Naive thymus-derived CD8-positive, alpha-beta T cell (primary cell): ENCODE measurements at places on chromosomes 7 and 10.
A peak's percentile ranks its signal among the peaks of the same experiment; 100 is the strongest.

GRCh38 chr10:93080350-93081046 lies 6.8 kb downstream of the CYP26A1 start:
- peak; percentile 34 for DNase-seq

DNA sequence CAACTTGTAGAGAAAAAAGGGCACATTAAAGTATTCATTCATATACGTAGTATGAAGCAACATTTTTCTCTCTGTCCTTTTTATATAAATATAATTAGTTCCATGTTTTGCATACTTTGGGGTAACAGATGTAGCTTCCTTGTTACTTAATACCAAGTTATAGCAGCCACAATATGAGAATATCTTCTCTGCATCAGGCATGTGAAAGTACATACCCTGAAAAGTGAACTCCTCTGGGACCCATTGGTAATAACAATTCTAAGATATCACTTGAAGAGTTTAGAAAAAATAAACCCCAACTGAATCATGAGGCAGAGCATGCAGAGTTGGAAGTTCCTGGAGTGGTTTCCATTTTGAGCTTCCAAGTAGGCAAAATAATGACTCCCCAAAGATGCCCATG lies 2.4 kb upstream of the CRPPA start:
- DNase-seq, result no peak

DNA sequence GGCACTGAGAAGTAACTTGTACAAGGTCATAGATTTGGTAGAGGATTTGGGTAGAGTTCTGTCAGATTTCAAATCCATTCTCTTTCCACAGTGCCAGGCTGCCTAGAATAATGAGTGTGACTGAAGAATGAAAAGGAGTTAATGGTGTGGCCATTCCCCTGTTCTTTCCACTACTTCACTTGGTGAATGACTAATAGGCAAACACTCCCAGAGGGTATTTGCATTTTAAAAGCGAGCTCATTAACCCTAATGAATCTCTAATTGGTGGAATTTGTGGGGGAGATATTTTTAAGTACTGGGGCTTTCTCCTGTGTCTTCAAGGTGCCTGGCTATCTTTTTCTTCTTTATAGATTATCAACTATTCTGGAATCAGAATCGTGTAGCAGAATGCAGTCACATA lies 74.8 kb upstream of the RPA3 start:
- DNase-seq, result no peak

GRCh38 chr10:117699436-117700075 lies 157.0 kb downstream of the EMX2 start:
- DNase-seq, result no peak

GRCh38 chr7:2940466-2940865 lies 96.4 kb upstream of the GNA12 start:
- DNase-seq, result no peak

DNA sequence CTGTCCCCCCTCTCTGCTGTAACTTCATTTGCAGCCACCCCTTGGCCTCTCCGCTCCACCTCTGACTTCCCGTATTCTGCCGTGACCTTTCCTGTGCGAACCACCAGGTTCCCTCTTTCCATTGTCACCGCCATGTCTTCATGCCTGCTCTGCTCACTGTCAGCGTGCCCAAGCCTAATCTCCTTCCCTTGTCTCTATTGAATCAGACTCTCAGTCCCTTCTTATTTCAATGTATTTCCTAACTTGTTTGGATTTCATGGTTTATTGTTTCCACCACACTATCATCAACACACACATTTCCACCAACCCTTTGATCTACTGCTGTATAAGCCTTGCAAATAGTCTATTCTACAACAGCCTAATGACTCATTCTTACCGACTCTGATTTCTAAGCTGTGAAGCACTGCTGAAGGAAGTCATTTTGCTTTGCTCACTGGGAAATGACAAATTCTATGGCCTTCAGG lies 30.0 kb upstream of the INHBA start:
- no peak for DNase-seq

DNA sequence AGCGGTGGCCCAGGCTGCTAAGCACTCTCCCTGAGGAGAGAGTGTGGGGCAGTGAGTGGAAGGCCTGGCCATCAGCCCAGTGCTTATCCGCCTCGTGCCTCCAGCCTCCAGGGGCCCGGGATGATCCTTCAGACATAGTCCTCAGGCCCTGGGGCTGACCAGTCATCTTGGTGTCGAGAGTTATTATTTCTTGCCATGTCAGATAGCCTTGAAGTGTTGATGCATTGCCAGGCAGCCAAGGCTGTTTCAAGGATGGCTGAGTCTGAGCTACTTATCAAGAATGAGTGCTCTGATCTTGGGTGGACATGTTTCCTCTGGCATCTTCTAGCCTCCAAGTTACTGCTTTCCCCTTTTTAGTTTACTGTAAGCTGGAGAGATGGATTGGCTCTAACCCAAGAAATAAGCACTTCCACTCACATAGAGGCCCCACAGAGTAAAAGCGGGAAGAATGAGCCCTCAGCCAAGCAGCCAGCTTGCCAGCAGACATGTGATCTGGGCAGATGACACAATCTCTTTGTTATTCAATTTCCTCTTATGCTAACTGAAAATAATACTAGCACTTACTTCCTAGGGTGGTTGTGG lies 136.5 kb upstream of the NAMPT start:
- no peak for DNase-seq

- no peak for DNase-seq
Observed at GRCh38 chr7:129454249-129454551, 20.0 kb downstream of the STRIP2 start.

DNA sequence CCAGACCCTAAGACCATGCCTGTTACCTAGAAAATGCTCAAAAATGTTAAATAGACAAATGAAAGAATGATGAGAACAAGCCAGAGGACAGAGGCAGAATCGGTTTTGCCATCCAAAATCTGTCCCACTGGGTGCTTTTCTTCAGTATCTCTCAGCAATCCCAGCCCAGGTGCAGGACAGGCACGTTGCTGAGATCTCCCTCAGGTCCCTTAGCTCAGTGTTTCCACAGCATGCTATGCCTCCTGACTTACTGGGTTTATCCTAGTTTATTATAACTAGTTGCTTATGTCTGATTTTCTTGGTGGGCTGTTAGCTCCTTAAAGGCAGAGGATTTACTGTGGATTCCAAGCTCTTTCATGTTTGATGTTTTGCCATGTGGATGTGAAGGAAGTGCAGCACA lies 20.3 kb downstream of the CPED1 start:
- no peak for DNase-seq

GRCh38 chr10:118342638-118343020 lies 505 bp upstream of the FAM204A start:
- DNase-seq, result no peak
